ENCODE measurements at places on chromosomes 6 and 20.

GRCh38 chr6:15980801-15981200 lies 148.1 kb upstream of the MYLIP start:
- DNase-seq: peak; percentile 16

- DNase-seq: no peak
Observed at GRCh38 chr6:45854149-45854742, 161.4 kb downstream of the CLIC5 start.

DNA sequence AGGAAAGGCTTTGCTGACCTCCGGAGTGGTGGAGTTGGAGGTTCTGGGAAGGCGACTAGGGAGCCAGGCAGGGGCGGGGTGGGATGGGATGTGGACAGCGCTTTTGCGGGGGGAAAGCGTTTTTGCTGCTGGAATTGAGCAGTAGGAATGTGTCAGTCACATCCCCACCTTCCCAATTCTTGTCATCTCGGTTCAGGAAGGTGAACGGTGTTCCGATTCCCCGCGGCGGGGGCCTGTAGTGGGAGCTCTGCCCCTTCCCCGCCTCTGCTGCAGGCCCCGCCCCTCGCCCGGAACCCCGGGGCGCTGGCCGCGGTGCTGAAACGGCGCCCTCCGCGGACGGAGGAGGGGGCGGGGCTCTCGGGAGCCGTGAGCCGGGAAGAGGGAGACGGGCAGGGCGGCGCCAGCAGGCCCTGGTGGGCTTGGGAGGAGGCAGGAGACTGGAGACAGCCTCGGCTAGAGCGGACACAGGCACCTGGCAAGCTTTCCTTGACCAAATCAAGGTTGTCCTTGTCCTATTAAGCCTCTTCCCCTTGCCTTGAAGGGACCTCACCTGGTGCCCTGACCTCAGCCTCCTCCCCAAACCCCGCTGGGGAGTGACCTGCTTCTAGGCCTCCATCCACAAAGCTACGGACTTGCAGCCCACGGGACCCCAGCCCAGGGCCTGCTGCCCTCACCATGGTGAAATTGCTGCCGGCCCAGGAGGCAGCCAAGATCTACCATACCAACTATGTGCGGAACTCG lies at the start of gene LHFPL5:
TSS of gene LHFPL5 (plus strand) at position 357 of the 741 bp plus-strand sequence. CDS start at position 676, 319 bp downstream.
- DNase-seq: peak; percentile 59

DNA sequence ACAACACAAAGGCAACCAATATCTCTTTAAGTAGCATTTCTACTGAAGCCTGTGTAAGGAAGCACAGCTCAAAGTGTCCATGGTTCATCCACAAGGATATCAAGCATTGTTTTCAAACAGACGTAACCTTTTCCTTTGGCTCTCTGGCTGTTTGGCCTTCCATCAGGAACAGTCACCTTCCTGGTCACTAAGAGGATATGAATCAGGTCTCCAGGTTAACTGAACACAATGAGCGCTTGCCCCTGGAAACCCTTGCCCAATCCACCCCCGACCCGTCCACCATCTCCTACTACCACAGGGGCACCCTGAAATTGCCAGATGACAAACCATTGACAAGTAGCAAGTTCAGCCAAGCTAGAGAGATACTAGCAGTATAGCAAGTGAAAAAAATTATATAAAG lies 114.4 kb upstream of the COL21A1 start:
- no peak for DNase-seq

DNA sequence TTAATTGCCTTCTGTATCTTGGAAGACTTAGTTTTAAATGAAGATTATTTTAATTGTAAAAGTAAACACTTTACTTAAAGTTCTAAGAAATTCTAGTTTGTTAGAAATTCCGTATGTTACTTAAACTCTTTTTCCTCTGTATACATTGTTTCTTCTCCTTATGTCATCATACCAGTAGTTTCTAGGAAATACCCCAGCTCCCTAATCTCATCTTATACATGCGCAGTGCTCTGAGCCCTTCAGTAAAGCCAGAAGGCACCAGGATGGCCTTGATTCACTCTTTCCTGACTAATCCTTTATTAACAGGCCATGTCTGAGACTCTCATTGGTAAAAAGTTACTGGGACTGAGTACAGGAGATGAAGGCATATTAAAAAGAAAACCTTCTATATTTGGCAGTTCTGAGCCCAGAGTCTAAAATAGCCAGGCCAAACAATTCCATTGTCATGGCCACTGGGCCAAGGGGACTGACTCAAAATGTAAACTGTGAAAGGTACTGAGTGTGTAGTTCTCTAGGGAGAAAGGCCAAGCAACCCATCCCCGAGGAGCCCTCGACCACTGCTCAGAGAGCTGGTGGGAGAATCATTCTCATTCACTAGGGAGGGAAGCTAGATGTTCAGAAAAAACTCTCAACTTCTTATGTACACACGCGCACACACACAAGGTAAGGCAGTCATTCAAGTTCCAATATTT lies 25.0 kb downstream of the SLC22A1 start:
- no peak for DNase-seq

- no peak for DNase-seq
Observed at GRCh38 chr6:35781290-35781689, 471 bp downstream of the CLPSL1 start.

DNA sequence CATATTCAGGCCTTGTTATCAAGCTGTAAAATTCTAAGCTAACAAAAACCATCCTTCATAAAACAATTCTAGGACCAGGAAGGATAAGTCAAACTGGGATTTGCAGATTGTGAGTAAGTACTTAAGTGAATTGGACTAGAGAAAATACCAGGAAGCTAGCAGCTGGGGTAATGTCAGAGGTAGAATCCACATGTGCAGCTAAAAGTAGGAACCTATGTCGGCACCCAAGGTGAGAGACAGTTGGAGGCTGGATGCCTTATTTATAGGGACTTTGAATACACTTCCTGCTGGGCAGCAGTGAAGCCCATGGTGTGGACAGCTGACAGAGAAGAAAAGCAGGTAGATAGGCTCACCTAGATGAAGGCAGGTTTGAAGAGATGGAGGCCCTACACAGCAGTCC lies 127.3 kb downstream of the FLRT3 start:
- no peak for DNase-seq

GRCh38 chr6:474453-475185 lies 83.1 kb downstream of the IRF4 start:
- no peak for DNase-seq

DNA sequence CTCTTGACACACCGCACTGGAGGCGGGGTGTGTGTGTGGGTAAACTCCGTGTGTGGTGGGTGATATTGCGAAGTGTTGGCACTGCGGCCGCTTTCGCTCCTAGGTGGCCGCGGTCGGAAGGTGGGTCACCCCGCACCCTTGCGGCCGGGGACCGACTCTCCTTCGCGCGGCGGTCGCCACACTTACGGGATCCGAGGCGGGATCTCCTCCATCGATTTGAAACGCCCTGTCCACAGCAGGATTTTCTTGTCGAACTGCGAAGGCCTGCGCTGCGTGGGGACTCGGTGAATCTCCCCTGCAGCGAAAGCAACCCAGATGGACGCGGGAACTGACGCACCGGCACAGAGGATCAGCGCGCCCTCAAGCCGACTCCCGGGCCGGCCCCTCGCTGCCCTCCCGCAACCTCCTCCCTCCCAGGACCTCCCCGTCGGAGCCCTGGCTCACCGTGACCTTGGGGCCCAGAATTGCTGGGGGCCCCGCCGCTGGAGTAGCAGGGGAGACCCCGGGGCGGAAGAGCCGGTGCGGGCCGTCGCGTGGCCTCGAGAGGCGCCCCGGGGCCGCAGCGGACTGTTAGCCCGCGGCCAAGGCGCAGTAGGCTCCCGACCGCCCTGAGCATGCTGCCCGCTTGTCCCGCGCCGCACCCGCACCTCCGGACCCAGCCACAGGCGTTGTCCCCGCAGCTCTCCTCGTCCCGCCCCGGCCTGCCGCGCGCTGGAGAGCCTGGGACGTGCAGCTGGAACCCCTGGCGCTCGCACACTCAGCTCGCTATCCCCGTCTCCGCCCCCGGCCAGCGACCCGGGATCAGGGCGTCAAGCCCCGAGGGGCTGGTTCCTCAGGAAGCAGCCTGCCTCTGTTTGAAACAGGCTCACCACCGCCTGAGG lies at the start of gene FAM162B:
TSS of gene FAM162B (minus strand) at position 759 of the 881 bp plus-strand sequence. CDS start at position 616, 143 bp downstream.
- DNase-seq: no peak
